Non-pigmented ciliary epithelial cell (primary cell): ENCODE measurements at places on chromosomes 7 and 10.

DNA sequence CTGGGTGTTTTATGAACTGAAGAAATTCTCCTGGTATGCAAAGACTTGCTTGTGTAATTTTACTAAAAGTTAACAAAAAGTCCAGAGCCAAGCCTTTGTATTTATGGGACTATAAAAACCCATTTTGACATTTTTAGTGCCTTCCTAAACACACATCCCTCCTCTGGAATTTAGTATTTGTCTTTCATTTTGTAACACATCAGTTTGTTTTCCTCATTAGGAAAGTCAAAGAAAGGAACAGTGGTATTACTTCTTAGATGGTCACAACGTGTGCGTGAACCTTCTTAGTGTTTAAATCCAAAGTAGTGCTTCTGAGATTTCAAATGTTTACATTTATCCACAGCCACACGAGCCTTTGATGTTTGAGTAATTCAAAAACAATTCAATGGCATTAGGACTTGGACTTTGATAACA is 103.2 kb upstream of the TMEM106B start:
- no peak for DNase-seq

GRCh38 chr7:151740081-151740851 is 136.6 kb downstream of the PRKAG2 start:
- DNase-seq = no peak

DNA sequence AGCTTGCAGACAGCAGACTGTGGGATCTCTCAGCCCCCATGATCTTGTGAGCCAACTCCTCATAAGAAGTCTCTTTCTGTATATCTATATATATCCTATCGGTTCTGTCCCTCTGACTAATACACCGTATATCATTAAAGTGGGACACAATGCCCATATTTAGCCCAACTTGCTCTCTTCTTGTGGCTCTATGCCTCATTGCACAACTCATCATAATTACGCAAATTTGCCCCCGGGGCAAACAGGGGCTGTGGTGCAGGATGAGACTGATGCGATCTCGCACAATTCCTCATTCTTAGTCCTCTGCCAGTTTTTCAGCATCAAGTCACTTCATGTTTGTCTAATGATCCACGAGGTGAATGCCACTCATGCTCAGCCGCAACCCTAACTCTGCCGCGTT is 183.2 kb downstream of the PRPF18 start:
- DNase-seq = no peak

- no peak for DNase-seq
These were observed 3.1 kb downstream of the DAGLB start for GRCh38 chr7:6444516-6445269.

DNA sequence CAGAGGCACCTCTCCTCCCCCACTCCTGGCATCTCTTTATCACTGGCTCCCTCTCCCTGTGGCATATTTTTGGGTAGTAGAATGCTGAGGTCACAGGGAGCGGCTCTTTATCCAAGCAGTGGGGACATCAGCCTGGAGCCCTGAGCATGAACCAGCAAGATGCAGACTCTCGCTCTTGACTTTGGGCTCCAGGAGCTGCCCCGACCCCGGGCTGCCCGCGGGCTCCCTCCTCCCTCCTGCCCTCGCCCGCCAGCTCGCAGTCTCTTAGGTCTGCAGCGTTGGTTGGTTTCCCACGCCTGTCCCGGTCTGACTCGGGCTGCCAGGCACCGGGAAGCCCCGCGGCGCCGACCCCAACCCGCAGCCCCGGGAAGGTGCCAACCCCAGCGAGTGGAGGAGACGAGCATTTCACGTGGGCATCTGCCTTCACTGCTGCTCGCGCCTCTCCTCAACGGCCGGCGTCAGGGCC is 1.3 kb downstream of the INSYN2A start:
- no peak for DNase-seq

DNA sequence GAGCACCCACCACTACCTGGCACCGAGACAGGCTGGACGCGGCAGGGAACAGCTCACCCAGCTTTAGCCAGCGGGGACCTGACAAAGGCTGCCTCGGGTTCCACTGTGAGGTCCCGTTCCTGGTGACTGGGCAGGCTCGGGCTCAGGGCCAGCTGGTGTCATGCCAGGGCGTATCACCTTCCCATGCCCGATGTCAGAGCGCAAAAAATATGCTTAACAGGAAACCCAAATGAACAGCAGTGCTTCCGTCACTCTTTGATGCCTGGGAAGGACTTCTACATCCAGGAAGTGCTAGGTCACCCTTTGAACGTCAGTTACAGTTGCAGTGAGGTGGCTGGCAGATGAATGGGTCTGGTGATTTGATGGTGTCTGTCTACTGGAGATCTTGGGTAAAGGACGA is 106.0 kb downstream of the ADARB2 start:
- DNase-seq = no peak

- no peak for DNase-seq
These were observed 26.2 kb downstream of the ANTXRL start for GRCh38 chr10:46312953-46313352.
